ENCODE measurements at places on chromosomes 6 and 20.

DNA sequence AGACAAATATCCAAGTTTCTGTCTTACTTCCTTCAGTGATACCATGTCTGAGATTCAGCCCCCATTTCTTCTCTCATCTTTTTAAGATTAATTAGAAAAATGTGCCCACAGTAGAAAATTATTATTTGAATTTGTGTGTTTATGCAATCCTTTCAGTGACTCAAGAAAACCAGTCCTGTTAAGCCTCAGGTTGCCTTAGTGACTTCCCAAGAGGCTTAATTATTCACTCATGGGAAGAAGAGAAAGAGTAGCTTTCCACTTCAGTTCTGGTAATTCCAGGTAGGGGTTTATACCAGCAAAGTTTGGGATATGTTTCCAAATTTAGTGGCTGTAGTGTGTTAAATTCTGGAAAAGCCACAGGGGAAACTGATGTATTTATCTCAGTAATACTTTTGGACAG lies 149.1 kb downstream of the RIMS1 start:
- H3K27me3 ChIP-seq, result no peaks in the 10 kb centered on the region
- H3K4me1 ChIP-seq, result no peaks in the 10 kb centered on the region
- no peak overlapping the region for H3K4me3 ChIP-seq
- no peaks in the 10 kb centered on the region for H3K36me3 ChIP-seq

DNA sequence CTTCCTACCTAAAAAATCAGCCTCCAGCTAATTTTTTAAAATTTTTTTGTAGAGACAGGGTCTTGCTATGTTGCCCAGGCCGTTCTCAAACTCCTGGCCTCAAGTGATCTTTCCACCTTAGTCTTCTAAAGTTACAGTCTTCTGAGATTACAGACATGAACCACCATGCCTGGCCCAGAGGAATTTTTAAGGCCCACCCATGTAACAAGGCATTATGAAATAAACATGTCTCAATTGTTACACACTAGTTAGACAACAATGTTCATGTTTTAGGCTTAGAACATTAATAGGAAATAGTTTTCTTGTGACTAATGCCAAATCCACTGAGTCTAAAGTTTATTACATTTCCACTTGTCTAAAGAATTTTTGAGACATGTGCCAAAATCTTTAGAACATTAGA lies 221.2 kb downstream of the LAMA2 start:
- no peak overlapping the region for H3K27ac ChIP-seq
- DNase-seq, result no peak
- H3K4me3 ChIP-seq, result no peak overlapping the region

DNA sequence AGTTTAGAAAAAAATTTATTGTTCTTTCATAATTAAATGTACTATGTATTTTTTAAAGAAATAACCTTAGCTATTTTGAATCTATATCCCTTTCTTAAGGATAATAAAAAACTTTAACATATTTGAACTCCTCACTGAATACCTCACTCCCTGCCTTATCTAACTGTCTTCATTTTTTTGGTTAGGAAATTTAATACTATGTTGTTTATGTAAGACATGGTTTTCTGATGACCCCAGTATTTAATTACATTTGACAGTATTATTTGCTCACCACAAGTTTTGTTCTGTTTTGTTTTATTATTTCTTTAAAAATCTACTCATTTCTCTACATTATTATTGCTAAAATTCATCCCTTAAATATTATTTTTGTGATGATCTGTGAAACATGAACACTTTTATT lies 394.4 kb upstream of the ADGRB3 start:
- no peaks in the 10 kb centered on the region for H3K27me3 ChIP-seq
- H3K4me1 ChIP-seq, result no peaks in the 10 kb centered on the region
- H3K36me3 ChIP-seq, result no peaks in the 10 kb centered on the region
- no peak for DNase-seq
- no peak overlapping the region for H3K27ac ChIP-seq

- peaks cover 35% of the 10 kb centered on the region for H3K27me3 ChIP-seq
- no peaks in the 10 kb centered on the region for H3K36me3 ChIP-seq
- DNase-seq, result no peak
- H3K4me1 ChIP-seq, result peaks cover 1% of the 10 kb centered on the region
Measured at GRCh38 chr20:57071283-57071731, 195.1 kb downstream of the BMP7 start.

DNA sequence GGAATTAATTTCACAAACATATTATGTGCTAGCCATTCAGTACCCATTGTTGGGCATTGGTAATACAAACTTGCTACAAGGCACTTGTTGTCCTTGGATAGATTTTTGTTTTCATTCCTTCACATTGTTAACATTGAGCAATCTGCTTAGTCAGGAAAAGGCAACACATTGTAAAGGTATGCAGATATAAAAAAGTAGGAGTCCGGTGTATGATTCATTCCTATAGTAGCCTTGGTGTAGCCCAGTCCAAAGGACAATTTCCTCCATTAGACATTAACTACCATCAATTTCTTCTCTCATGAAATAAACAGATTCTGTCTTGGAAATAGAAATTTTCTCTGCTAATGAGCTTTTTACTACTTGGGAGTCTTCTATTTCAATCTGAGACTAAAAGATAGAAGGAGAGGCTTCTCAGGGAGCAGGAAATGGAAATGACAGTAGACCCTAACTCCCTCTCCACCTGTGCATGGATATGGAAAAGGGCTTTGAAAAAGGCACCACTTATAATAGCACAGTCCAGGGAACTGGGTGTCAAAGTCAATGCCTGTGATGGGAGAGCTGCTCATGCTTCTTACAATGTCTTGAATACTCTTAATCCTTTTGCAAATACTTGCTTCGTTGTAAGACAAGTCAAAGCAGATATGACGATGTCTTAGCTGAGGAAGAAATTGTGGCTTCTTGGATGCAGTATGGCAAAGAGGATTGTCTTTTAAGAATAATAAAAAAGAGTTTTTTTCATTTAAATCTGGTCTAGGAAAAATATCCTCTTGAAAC lies 369.4 kb upstream of the CITED2 start:
- peaks cover 2% of the 10 kb centered on the region for H3K4me1 ChIP-seq
- H3K4me3 ChIP-seq, result no peak overlapping the region
- DNase-seq, result no peak
- H3K27me3 ChIP-seq, result peaks cover 12% of the 10 kb centered on the region
- no peaks in the 10 kb centered on the region for H3K36me3 ChIP-seq

GRCh38 chr20:11379257-11380011 lies 538.3 kb upstream of the BTBD3 start:
- no peak overlapping the region for H3K4me3 ChIP-seq
- no peak for DNase-seq
- no peak overlapping the region for H3K27ac ChIP-seq
- H3K27me3 ChIP-seq, result no peaks in the 10 kb centered on the region

- H3K4me1 ChIP-seq, result peaks cover 70% of the 10 kb centered on the region
- no peaks in the 10 kb centered on the region for H3K27me3 ChIP-seq
- no peak for DNase-seq
- H3K36me3 ChIP-seq, result peaks cover 70% of the 10 kb centered on the region
- H3K27ac ChIP-seq, result no peak overlapping the region
- H3K4me3 ChIP-seq, result no peak overlapping the region
Measured at GRCh38 chr6:17677602-17678001, 29.1 kb downstream of the NUP153 start.

DNA sequence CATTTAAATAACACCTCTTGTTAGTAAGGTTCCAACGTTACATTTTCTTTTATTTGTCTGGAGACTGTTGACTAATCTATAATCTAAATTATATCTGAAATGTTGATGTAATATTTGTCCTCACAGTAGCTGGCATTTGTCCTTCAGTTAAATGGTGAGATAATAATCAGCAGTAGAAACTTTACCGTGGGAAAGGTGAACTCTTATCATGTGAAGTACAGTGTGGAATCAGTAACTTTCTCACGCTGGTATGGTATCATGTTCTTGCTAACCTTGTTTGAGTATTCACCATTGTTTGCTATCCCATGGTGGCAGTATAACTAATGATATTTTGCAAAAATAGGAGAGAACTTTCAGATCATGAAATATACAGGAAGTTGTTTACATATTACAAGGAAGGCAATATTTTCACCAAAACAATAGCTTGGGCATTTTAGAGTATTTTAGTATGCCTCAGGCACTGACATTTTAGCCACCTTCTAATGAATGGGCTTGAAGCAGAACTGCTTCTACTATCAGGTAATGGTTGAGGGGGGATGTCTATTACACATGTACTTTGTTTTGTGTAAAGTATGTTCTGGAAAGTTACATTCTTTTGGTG lies 4.8 kb downstream of the GMNN start:
- DNase-seq, result no peak
- no peak overlapping the region for H3K27ac ChIP-seq
- no peaks in the 10 kb centered on the region for H3K27me3 ChIP-seq
- peaks cover 33% of the 10 kb centered on the region for H3K4me1 ChIP-seq
- peaks cover 73% of the 10 kb centered on the region for H3K36me3 ChIP-seq

DNA sequence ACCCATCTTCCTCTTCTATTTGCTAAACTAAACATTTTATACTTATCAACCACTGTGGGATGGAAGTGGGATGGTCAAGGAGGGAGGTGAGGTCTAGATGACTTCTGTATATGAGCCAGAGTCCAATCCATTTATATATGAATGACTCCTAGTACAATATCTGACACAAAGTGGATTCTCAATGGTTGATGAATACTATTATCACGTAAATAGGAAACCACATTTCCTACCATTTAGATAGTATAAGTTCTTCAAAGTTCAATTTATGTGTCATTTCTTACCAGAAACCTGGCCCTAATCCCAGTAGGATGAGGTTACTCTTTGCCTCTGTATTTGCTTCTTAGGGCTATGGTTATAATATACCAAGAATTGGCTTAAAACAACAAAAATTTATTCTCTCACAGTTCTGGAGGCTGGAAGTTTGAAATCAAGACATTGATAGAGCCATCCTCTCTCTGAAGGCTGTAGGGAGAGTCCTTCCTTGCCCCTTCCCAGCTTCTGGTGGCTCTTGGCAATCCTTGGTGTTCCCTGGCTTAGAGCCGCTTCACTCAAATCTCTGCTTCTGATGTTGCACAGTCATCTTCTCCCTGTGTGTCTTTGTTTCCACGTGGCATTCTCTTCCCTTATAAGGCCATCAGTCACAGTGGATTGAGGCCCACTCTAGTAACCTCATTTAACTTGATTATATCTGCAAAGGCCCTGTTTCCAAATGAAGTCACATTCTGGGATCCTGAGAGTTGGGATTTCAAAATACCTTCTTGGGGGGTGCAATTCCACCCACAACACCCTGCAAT lies 41.0 kb upstream of the RAB23 start:
- peak overlapping the region; percentile 20 for H3K27ac ChIP-seq
- H3K4me1 ChIP-seq, result peaks cover 32% of the 10 kb centered on the region
- no peaks in the 10 kb centered on the region for H3K36me3 ChIP-seq
- H3K27me3 ChIP-seq, result peaks cover 15% of the 10 kb centered on the region
- no peak overlapping the region for H3K4me3 ChIP-seq

DNA sequence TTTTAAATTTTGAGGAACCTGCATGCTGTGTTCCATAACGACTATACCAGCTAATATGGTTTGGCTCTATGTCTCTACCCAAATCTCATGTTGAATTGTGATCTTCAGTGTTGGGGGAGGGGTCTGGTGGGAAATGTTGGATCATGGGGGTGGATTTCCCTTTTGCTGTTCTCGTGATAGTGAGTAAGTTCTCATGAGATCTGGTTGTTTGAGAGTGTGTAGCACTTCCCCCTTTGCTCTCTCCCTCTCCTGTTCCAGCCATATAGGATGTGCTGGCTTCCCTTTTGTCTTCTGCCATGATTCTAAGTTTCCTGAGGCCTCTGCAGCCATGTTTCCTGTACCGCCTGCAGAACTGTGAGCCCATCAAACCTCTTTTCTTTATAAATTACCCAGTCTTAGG lies 61.8 kb upstream of the NEDD9 start:
- H3K36me3 ChIP-seq, result peaks cover 59% of the 10 kb centered on the region
- H3K27me3 ChIP-seq, result no peaks in the 10 kb centered on the region
- peaks cover 24% of the 10 kb centered on the region for H3K4me1 ChIP-seq
- H3K4me3 ChIP-seq, result no peak overlapping the region

- H3K27ac ChIP-seq, result no peak overlapping the region
- H3K4me3 ChIP-seq, result no peak overlapping the region
- H3K36me3 ChIP-seq, result no peaks in the 10 kb centered on the region
- no peaks in the 10 kb centered on the region for H3K4me1 ChIP-seq
- no peak for DNase-seq
Measured at GRCh38 chr20:53961527-53961926, 108.9 kb downstream of the BCAS1 start.

- H3K4me1 ChIP-seq, result peaks cover 14% of the 10 kb centered on the region
- H3K4me3 ChIP-seq, result no peak overlapping the region
- peaks cover 1% of the 10 kb centered on the region for H3K27me3 ChIP-seq
- H3K27ac ChIP-seq, result no peak overlapping the region
- H3K36me3 ChIP-seq, result no peaks in the 10 kb centered on the region
- DNase-seq, result no peak
Measured at GRCh38 chr20:53162251-53162835, 190.2 kb downstream of the TSHZ2 start.

DNA sequence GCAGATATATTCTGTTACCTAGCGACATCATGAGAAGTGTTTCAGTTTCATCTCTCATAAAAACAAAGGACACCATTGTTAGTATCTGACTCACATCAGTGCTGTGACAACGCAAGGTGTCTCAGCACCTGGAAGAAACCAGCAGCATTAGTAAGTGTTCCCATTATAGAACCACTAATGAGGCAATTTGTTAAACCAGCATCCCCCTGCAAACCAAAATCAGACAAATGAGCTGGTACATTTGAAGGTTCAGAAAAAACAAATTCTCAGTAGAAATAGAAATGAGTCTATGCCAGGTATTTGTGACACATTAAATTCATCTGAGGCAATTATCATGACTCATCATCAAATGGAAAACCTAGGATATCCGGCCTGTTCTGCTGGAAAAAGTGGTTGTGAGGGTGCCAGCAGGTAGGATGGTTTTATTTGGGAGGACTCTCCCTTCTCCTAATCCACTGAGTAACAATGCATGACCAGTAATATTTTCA lies 151.7 kb downstream of the TMEM200A start:
- no peak overlapping the region for H3K4me3 ChIP-seq
- no peak for DNase-seq
- H3K27ac ChIP-seq, result peak overlapping the region; percentile 77

- peak; percentile 46 for DNase-seq
- H3K4me1 ChIP-seq, result peaks cover 28% of the 10 kb centered on the region
Measured at GRCh38 chr6:144285798-144286502, 815 bp downstream of the UTRN start.

- H3K36me3 ChIP-seq, result peaks cover 28% of the 10 kb centered on the region
- H3K4me1 ChIP-seq, result peaks cover 10% of the 10 kb centered on the region
- DNase-seq, result no peak
- no peaks in the 10 kb centered on the region for H3K27me3 ChIP-seq
Measured at GRCh38 chr6:43339168-43339567, 30.3 kb downstream of the ZNF318 start.

- no peak overlapping the region for H3K4me3 ChIP-seq
- no peaks in the 10 kb centered on the region for H3K27me3 ChIP-seq
- H3K27ac ChIP-seq, result no peak overlapping the region
- peaks cover 58% of the 10 kb centered on the region for H3K36me3 ChIP-seq
Measured at GRCh38 chr20:21340991-21341697, 38.0 kb downstream of the XRN2 start.

- peaks cover 75% of the 10 kb centered on the region for H3K4me1 ChIP-seq
- H3K4me3 ChIP-seq, result peak overlapping the region; percentile 66
- H3K36me3 ChIP-seq, result peaks cover 2% of the 10 kb centered on the region
- H3K27me3 ChIP-seq, result no peaks in the 10 kb centered on the region
- DNase-seq, result no peak
Measured at GRCh38 chr6:137975188-137975940, 108.3 kb downstream of the TNFAIP3 start.

Measured in activated naive CD8-positive, alpha-beta T cell treated with anti-CD3 and anti-CD28 coated beads, Interleukin-2, amount 50 U/mL, for 24 hours (primary cell).